Activated CD4-positive, alpha-beta T cell treated with anti-CD3 and anti-CD28 coated beads, Interleukin-2, amount 50 U/mL, for 16 hours (primary cell): ENCODE measurements at places on chromosomes 5 and 9.
A peak's percentile ranks its signal among the peaks of the same experiment; 100 is the strongest.

DNA sequence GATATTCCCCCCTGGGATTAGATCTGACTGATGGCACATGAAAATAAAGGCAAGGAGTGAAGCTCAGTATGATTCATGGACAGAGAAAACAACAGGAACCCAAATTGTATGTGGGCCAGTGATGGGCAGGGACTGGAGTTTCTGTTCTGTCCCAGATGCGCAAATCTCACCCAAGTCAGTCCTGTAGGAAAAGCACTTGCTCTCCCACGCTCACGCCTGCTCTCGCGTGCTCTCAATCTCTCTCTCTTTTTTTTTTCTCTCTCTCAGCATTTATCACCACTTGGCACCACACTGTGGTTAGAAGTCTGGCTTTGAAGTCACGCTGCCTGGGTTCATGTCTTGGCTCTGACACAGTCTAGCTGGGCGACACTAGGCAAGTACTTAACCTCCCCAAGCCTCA, 106.5 kb upstream of the LRRTM2 start:
- DNase-seq = peak; percentile 6

GRCh38 chr9:125861405-125862058, 114.4 kb downstream of the PBX3 start:
- DNase-seq = no peak

GRCh38 chr9:34027845-34028574, 20.7 kb downstream of the UBAP2 start:
- DNase-seq = no peak

DNA sequence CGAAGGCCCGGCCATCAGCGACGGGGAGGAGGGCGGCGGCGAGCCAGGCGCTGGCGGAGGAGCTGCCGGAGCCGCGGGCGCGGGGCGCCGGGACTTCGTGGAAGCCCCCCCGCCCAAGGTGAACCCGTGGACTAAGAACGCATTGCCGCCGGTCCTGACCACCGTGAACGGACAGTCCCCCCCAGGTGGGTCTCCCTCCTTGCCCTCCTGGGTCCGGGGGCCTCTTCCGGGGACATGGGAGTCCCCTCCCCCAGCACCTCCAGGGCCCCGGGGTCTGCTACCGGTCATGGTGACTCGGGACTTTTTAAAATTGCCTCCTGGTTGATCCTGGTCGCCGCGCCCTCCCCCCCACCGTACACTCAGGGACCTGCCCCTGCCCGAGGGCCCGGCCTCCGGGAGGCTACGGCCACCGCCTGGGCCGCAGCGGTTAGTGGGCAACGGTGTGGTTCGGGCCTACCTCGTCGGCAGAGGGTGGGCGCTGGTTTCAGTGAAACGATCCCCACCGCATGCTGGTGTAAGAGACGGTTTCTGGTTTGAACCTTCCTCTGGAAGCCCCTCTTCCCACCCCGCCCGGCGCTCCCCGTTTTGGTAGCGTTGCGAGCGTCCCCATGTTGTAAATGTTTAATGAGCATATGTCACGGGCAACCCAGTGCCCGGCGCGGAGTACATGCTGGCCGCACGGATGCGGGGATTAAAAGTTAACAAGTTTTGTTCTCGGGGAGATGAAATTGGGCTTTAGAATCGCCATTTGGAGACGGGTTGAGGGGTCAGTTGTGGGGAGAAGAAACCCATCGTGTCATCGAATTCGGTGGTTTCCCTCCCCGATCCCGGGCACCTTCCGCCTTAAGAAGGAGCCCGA, 1.1 kb downstream of the LARP1 start:
- peak; percentile 28 for DNase-seq

DNA sequence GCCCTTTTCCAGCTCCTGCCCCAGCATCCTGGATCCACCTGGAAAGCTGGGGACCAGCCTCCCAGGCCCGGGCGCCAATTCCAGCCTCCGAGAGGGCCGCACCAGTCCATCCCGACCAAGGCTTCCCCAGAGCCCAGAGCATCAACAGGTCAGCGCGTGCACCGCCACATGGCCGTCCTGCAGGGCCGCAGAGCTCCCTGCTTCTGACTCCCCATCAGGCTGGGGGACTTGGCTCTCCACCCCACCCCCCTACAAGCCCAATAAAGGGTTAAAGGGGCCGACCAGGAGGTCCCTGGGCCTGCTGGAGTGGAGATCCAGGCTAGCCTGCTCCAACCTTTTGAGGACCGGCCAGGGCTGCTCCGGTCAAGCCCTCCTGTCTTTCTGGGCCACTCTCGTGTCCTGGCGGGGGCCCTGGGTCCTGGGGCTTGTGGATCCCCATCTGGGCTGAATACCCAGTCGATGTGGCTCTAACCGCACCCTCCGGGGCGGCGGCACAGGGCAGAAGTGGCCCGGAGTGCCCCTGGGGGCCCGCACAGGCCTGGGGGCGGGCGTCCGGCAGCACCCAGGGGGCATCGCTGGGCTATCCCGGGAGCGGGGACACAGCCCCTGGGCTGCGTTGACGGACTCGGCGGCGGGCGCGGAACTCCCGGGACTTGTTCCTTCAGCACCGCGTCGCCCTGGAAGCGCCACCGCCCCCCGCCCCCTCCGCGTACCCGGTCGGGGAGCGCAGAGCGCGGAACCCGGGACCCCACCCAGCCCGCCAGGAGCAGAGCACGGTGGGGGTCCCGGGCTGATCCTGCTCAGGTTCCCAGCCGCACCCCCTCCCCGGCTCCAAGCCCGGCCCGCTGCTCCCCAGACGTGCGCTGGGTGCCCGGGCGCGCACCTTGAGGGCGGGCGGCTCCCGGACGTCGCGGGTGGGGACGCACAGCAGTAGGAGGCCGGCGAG, 590 bp downstream of the ENTPD2 start:
- no peak for DNase-seq

DNA sequence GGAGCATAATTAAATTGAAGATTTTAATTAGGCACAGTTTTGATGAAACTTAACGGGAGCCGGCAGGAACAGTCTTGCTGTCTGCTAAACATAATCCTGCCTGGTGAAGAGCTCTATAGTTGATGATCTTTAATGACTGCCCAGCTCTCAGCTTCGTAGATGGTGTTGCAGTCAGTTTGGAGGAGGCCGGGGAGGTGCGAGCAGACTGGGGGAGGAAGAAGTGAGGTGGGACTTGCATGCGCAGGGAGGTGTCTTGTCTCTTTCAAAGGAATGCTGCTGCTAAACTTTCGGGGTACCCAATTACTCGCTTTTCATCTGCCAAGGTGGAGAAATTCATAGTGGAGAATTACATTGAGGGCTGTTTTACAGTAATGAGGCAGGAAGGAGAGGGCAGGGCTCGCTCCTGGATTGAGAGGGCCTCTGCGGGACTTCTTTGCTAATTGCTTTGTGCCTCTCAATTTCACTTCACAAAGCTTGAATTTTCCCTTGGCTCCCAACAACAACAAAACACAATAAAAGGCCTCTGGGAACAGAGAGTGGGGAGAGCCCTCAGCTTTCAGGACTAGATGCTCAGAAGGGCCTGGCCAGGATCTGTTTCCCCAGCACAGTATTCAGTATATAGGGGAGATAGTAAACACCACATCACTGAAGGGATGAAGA, 257.9 kb upstream of the ADRA1B start:
- DNase-seq = no peak

DNA sequence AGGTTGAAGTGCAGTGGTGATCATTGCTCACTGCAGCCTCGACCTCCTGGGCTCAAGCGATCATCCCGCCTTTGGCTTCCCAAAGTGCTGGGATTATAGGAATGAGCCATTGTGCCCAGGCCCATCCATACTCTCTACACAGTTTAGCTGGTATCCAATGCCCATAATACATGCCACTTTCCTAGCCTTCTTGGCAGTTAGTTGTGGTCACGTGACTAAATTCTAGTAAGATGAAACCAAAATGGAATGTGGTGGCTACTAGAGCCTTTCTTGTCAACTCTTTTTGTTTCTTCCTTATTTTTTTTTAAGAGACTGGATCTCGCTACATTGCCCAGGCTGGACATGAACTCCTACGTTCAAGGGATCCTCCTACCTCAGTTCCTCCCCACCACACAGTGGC, 15.3 kb upstream of the KIF27 start:
- no peak for DNase-seq

DNA sequence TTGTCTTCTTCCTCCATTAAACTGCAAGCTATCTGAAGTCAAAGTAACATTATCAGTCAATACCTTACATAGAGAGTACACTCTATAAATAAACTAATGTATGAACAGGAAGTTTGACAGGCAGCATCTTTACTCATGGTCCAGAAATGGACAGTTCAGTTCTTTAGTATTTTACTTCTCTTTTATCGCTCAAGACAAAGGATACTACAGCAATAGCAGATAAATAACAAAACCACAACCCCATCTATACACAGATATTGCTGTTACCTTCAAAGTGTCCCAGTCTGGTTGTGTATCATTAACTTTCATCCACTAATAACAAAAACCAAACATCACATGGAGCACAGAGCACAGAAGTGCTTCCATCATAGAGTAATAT, 46.4 kb downstream of the SEMA5A start:
- no peak for DNase-seq

- DNase-seq = no peak
Observed at GRCh38 chr9:92726971-92727715, 37.5 kb downstream of the BICD2 start.

- no peak for DNase-seq
Observed at GRCh38 chr5:142544946-142545649, 140.8 kb downstream of the FGF1 start.

DNA sequence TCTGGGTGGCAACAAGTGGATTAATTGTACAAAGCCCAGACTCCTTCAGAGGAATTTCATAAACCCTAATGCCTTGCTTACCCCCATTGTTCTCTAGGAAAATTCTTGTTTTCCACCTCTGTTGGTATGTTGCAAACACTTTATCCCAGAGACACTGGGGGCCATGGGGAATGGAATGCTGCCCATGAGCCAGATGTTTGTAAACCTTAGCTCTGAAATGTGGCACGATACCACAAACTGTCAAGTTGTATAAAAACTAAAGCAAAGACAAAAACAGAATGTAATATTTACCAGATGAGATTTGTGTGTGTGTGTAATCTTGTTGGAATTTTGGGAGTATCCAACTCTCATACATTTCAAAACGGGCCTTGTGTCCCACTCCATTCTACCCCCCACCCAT, 465.0 kb downstream of the EBF1 start:
- no peak for DNase-seq

DNA sequence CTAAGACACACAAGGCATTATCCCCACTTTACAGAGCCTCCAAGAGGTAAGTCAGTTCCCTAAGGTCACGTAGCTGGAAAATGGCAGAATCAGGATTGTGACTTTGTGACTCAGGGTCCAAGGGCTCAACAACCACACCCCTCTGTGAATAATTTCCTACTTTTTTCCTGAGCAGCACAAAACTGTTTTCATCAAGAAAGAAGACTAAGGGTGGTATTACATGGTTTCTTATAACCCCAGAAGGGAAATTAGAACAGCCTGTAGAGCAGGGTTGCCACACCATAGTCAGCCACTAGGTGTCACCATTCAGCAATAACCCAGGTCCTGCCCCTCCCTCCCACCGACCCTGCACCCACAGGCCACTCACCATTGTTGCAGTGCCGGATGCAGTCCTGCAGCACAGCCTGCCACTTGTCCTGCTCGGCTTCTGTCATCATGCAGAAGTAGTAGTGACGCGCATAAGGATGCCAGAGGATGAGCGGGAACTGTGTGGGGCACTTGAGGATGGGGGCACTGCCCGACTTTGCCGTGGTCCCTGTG, 72.1 kb downstream of the LRSAM1 start:
- DNase-seq = peak; percentile 42

GRCh38 chr5:44935262-44935661, 126.5 kb downstream of the MRPS30 start:
- DNase-seq = no peak

DNA sequence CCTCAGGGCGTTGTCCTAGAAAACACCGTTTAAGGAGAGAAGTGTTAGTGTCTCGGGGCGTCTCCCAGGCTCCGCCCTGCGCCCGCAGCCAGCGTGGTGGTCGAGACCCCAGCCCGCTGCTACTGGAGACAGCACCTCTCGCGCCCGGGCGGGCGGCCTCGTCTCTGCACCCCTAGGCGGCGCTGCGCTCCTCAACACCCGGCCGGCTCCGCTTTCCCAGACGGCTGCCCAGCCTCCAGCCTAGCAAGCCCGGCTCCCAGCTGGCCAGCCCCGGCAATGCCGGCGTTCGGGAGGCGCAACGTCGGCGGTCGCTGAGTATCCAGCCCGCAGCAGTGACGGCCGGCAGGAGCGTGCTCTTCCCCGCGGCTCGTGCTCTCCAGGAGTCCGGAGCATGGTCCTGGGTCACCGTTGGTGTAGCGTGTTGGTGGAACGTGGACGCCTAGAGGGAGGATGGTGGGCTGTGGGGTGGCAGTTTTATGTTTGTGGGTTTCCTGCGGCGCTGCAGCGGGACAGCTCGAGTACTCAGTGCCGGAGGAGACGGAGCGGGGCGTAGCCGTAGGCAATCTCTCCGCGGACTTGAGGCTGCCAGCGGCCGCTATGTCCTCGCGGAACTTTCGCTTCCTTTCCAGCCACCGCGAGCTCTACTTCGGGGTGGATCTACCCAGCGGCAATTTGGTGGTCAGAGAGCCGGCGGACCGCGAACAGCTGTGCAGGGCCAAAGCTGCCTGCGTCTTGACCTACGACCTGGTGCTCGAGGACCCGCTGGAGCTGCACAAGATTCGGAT, 536 bp downstream of the PCDHAC1 start:
- peak; percentile 1 for DNase-seq

DNA sequence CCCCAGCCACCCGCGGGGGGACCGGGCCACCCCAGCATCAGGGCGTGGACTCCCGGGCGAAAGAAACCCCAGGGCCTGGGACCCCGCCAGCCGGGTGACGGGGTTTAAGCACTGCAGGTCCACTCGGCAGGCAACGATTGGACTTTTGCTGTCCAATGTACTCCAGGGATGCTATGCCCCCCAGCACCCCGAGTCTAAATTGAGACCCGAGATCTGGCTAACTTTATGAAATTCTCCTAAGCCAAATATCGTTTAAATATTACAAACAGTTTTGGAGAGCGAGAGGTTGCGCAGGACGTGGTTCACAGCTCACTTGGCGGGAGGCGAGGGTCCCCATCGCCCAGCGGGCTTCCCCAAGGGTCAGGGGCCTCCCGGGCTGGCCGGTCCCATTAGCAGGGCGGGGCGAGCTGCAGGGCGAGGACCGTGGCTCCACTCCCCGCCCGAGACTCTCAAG, 384 bp upstream of the MRPS2 start:
- no peak for DNase-seq

GRCh38 chr5:156326718-156327259, at the start of gene SGCD:
Gene SGCD (plus strand): TSS chr5:156327164.
- no peak for DNase-seq

DNA sequence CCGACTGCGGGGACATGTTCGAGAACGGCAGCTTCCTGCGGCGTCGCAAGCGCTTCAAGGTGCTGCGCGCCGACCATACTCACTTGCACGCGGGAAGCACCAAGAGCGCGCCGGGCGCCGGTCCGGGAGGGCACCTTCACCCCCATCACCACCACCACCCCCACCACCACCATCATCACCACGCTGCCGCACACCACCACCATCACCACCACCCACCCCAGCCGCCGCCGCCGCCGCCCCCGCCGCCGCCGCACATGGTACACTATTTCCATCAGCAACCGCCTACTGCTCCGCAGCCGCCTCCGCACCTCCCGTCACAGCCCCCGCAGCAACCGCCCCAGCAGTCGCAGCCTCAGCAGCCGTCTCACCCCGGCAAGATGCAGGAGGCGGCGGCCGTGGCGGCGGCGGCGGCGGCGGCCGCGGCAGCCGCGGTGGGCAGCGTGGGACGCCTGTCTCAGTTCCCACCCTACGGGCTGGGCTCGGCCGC, 514 bp downstream of the FOXB2 start:
- no peak for DNase-seq

GRCh38 chr9:79263628-79264027, 308.1 kb upstream of the TLE4 start:
- DNase-seq = no peak
